ENCODE measurements at places on chromosomes 2 and 18.

- DNase-seq, result no peak
Measured at GRCh38 chr2:238127165-238128060, 11.1 kb upstream of the KLHL30 start.

GRCh38 chr2:133138693-133139092 lies 429.6 kb downstream of the NCKAP5 start:
- no peak for DNase-seq

DNA sequence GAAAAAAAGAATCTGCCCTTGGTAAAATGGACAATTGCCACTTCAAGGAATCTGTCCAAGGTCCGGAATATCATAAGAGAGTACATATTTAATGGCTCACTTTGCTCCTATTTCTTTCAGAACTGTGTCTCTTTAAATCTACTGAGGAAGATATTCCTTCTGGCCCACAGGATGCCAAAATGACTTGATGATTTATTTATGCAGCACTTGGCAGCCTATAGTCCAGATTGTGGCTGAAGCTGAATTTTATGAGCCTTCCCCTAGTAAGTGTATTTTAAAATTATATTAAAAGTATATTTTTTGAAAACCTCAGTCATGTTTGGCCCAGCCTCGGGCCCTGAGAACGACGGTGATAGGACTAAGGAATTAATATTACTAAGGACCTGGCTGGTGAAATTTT lies 465.1 kb upstream of the HNRNPA3 start:
- DNase-seq, result no peak

- DNase-seq, result no peak
Measured at GRCh38 chr2:98091738-98092137, 4.8 kb downstream of the VWA3B start.

DNA sequence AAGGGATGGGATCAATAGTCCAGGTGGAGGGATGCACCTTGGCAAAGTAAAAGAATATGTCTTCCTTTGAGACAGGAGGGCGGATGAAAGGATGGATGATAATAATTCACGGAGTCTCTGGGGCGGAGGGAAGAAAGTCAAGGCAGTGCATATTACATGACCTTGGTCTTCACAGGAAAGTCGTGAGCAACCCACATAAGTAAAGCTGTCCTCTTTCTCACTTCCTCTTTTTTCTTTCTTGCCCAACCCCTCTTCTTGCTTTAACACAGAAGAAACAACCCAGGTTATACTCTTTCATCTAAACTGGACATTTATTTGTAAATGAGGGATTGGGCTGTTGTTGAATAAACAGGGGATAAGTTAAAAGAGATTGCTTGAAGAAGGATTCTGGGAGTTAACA lies 168.7 kb upstream of the SKOR2 start:
- no peak for DNase-seq

DNA sequence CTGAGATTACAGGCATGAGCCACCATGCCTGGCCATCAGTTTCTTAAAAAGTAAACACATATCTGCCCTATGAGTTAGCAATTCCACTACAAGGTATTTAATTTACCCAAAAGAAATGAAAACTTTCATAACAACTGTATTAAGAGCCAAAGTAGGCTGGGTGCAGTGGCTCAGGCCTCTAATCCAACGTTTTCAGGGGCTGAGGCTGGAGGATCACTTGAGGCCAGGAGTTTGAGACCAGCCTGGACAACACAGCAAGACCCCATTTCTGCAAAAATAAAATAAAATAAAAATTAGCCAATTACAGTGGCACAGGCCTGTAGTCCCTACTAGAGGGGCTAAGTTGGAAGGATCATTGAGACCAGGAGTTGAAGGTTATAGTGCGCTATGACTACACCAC lies 6.5 kb downstream of the ROCK2 start:
- DNase-seq, result no peak

- no peak for DNase-seq
Measured at GRCh38 chr2:238305965-238306671, 14.2 kb upstream of the TRAF3IP1 start.

DNA sequence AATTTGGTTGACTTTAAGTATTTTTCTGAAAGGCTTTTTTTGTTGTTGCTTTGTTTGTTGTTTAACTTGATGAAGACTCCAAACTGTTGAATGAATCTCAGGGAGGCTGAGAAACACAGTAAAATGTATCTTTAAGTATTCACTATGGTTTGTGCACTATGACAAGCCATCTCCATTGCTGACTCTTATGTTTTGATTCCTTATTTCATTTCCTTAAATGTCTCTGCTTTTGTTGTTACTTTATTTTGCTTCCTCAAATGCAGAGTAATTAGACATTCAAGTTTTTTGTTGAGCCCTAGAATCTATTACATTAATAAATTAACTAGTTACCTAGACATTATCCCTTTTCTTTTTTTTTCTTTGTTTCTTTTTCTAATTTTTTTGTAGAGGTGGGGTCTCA lies 46.3 kb upstream of the SLC39A10 start:
- DNase-seq, result no peak

DNA sequence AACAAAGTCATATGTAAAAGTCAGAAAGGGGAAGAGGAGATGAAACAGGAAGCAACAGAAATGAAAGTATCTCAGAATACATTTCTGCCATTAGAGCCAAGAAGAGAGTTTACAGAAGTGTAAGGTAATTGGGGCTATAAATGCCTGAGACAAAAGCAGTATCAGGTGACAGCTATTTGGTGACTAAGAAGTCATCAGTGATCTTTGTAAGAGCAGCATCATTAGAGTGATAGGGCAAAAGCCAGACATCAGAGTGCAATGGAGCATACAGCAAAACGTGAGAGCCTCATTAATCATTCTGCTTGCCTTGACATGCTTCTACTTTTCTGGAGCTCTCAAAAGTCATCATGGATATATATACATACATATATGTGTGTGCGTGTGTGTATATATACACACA lies 804.7 kb upstream of the PIK3C3 start:
- DNase-seq, result no peak

- no peak for DNase-seq
Measured at GRCh38 chr18:11042247-11042646, 107.1 kb downstream of the PIEZO2 start.

DNA sequence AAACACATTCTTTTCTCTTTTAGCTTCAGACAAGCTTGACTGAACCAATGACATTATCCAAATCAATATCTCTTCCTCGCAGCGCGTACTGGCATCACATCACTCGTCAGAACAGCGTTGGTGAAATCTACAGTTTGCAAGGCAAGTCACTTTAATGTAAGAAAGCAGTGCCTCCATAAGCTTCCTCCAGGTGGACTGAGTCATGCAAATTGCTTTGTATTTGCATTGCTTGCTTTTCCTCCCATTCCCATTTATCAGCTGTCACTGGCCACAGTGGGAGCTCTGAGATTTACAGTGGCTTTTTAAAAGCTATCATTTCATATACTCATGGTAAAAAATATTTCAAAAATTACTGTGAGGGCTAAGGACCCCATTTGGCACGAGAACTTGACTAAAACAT lies 189.9 kb downstream of the CD226 start:
- no peak for DNase-seq

GRCh38 chr2:71849111-71849510 lies 298.6 kb downstream of the CYP26B1 start:
- no peak for DNase-seq

DNA sequence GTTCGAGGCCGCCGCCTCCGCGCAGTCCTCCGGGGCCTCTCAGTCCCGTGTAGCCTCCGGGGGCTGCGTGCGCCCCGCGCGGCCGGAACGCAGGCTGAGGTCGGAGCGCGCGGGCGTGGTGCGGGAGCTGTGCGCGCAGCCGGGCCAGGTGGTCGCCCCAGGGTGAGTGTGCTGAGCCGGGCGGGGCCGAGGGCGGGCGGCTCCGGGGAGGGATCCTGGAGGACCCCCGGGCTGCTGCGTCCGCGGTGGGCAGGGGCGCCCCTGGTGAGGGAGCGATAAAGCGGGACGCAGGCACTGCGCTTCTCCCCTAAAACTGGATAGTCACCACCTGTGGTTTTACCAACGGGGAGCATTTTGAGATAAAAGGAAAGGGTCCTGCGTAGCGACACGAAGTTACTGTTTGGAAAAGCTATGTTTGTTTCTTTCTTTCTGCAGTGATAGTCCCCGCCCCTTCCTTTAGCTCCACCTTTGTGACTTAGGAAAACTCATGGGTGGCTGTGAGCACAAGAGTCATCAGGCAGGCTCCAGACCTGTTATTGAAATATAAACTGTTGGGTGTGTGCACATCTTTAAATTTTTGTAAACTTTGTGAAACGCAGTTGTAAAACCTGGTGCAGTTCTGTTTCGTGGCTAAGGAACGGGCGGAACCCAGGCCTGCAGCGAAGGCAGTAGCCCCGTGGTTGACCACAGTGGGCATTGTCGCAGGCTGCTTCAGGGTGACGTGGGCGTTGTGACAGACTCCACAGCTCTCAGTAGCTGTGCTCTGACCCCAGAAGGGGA lies 687 bp downstream of the CTDP1 start:
- peak; percentile 16 for DNase-seq

DNA sequence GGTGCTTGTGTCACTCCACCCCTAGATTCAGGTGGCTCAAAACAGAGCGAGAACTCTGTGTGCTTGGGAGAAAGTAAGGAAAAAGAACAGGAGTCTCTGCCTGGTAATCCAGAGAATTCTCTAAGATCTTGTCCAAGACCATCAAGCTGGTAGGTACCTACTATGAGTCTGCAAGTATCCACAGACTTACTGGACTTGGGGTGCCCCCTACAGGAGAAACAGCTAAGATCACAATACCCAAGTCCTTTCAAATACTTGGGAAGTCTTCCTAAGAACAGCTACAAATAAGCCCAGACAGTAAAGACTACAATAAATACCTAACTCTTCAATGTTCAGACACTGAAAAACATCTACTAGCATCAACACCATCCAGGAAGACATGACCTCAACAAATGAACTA lies 1143.6 kb upstream of the ACVR2A start:
- no peak for DNase-seq

GRCh38 chr2:183035954-183036669 lies 2.1 kb downstream of the NCKAP1 start:
- DNase-seq, result no peak

DNA sequence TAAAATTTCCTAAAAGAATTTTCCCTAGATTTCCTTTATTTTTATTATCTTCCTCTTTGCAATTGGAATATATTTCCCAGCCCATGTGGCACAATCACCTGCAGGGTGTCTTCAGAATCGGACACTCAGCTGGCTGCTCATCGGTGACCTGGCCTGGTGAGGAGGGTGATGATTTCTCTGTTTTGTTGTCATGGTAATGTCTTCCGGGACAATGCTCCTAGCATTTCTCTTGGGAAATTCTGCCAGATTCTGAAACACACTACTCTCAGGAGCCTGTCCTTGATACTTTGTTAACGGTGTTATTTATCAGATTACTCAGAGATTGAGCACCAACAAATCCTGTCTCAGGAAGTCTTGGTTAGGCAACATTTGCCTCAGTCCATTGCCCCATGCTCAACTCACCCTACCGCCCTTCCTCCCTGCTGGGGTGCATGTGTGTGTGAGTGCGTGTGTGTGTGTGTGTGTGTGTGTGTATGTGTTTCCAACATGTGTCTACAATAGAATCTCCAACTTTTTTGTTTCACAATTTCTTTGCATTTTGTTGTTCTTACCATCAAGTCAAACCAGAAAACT lies 70.3 kb downstream of the MYT1L start:
- DNase-seq, result no peak
